ENCODE measurements at places on chromosomes 16 and 17.

GRCh38 chr17:40648384-40648968 lies 858 bp upstream of the SMARCE1 start:
- DNase-seq: no peak

- DNase-seq: no peak
Observed at GRCh38 chr16:87674419-87674818, 72.1 kb downstream of the JPH3 start.

DNA sequence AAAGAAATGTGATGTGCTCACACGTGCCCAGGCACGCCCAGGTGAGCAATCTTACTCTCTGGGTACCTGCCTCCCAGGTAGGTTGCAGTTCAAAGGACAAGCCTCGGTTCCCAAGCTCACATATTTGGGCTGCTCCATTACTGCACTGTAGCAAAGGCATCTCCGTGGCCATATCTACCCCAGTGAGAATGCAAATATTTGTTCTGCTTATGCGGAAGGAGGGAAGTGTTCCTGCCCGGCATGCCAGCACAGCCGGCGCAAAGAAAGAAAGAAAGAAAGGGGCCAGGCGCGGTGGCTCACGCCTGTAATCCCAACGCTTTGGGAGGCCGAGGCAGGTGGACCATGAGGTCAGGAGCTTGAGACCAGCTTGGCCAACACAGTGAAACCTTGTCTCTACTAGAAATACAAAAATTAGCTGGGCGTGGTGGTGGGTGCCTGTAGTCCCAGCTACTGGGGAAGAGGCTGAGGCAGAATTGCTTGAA lies 30.7 kb downstream of the SLC43A2 start:
- no peak for DNase-seq

GRCh38 chr16:78988361-78988969 lies 612.1 kb downstream of the MAF start:
- DNase-seq: no peak

- DNase-seq: no peak
Observed at GRCh38 chr17:70345061-70345460, 175.7 kb downstream of the KCNJ2 start.

- DNase-seq: no peak
Observed at GRCh38 chr17:44387804-44388203, 1.6 kb downstream of the ITGA2B start.

- DNase-seq: no peak
Observed at GRCh38 chr16:24921229-24921628, 75.5 kb downstream of the SLC5A11 start.

DNA sequence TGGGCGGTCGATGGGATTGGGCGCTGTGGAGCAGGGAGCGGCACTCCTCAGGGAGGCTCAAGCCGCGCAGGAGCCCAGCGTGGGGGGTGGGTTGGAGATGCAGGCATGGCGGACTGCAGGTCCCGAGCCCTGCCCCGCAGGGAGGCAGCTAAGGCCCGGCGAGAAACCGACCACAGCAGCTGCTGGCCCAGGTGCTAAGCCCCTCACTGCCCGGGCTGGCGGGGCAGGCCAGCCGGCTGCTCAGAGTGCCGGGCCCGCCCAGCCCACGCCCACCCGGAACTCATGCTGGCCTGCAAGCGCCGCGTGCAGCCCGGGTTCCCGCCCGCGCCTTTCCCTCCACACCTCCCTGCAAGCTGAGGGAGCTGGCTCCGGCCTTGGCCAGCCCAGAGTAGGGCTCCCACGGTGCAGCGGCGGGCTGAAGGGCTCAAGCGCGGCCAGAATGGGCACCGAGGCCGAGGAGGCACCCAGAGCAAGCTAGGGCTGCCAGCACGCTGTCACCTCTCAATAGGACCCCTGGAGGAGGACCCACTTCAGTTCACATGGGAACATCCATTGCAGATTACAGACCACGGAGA lies 20.5 kb upstream of the METTL16 start:
- DNase-seq: no peak

- no peak for DNase-seq
Observed at GRCh38 chr16:54072237-54072636, 214.3 kb downstream of the IRX3 start.

DNA sequence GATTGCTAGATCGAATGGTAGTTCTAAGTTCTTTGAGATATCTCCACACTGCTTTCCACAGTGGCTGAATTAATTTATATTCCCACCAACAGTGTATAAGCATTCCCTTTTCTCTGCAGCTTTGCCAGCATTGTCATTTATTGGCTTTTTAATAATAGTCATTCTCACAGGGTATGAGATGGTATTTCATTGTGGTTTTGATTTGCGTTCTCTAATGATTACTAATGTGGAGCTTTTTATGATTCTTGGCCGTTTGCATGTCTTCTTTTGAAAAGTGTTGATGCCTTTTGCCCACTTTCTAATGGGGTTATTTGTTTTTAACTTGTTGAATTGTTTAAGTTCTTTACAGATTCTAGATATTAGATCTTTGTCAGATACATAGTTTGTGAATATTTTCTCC lies 36.5 kb upstream of the BCAS3 start:
- DNase-seq: no peak

DNA sequence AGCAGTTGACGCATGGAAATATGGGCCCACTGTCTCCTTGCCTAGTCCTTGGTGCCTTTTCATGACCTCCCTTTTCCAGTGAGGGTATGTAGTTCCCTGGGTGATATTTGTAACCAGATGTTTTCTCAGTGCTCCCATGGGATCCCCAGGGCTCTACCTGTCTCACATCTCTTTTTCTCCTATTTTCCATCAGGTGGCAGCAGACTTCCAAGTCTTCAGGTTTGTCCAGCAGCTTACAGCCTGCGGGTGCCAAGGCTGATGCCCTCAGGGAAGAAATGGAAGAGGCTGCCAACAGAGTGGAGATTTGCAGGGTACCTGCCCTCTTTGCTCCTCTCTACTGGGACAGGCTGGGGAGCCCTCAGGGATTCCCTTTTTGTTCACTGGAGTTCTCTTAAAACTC lies 89.1 kb downstream of the ELAC2 start:
- DNase-seq: no peak

DNA sequence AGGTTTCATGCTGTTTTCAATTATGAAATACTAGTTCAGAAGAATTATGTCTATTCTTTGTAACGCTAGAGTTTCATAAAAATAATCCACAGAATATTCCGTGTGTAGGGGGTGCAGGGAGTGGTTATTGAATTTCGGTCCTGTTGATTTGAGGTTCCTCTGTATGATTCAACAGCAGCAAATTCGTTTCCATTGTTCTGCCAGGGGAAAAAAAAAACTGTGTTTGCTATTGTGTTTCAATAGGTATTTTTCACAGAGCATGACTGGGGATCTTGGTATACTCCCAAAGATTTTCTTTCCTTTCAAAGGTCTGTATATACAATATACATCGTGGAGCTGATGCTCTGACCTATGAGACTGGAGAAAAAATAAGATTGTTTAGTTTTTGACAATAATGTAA lies 15.8 kb downstream of the SHISA9 start:
- DNase-seq: no peak

- no peak for DNase-seq
Observed at GRCh38 chr17:34114174-34114573, 140.9 kb upstream of the CCL2 start.

DNA sequence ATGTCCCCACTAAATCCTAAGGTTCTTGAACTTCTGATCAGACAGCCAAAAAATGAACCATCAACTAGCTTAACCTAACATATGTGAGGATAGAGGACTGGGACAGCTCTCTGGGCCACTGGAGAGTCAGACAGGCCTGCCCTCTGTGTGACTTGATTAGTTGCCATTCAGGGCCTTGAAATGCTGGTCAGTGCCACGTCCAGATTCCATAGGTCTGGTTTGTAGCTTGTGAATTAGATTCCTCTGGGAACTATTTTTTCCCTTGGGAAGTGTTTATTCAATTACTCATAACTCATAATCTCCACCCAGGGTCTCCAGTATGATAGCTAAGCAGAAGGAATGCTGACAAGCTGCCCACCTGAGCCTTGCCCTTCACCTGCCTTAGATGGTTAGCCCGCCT lies 48.2 kb downstream of the IGF2BP1 start:
- DNase-seq: no peak

GRCh38 chr16:22937169-22937568 lies 123.2 kb downstream of the HS3ST2 start:
- DNase-seq: no peak

- no peak for DNase-seq
Observed at GRCh38 chr16:9151597-9151996, 60.2 kb downstream of the HAPSTR1 start.

DNA sequence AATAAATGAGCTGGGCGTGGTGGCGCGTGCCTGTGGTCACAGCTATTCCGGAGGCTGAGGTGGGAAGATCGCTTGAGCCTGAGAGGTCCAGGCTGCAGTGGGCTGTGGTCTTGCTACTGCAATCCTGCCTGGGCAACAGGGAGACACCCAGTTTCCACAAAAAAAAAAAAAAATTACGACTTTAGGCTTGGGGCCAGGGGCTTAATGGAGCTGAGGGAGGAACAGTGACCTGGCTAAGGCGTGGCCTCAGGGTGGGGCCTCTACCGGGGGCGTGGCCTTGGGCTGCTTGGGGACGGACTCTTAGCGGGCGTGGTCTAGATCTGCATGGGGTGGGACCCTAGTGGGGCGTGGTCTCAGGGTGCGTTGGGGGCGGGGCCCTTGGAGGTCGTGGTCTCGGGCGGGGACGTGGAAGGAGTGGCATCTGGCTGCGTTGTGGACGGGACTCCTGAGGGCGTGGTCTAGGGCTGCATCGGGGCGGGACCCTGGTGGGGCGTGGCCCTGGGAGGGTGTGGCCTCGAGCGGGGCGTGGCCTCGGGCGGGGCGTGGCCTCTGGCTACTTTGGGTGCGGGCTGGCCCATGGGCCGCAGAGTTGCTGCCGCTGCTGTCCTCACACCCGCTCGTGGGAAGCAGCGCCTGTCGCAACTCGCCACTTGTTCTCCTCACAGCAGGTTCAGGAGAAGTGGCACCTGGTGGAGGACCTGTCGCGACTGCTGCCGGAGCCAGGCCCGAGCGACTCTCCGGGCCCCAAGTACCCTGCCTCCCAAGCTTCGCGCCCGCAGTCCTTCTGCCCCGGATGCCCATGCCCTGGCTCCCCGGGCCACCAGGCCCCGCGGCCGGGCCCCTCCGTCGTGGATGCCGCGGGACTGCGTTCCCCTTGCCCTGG lies 5.8 kb upstream of the C17orf99 start:
- peak; percentile 99 for DNase-seq

DNA sequence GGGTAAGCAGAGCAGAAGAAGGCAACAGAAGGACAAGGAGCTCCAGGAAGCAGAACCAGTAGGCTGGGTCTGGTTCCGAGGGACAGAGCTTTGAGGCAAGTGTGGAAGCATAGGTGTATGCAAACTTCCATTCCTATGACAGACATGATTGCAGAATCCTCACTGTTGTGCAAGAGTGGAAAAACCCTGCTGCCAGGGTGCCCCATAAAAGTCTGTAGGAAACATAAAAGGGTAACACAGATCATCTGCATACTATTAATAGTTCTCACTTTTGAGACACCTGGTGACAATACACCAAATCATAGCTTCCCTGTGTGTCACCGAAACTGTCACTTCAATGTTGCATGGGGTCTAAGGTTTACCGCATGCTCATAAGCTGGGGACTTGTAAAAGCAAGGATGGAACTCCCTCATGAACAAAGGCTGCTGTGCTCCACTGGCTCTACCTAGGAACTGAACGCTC lies 39.7 kb downstream of the ARHGAP17 start:
- DNase-seq: no peak

DNA sequence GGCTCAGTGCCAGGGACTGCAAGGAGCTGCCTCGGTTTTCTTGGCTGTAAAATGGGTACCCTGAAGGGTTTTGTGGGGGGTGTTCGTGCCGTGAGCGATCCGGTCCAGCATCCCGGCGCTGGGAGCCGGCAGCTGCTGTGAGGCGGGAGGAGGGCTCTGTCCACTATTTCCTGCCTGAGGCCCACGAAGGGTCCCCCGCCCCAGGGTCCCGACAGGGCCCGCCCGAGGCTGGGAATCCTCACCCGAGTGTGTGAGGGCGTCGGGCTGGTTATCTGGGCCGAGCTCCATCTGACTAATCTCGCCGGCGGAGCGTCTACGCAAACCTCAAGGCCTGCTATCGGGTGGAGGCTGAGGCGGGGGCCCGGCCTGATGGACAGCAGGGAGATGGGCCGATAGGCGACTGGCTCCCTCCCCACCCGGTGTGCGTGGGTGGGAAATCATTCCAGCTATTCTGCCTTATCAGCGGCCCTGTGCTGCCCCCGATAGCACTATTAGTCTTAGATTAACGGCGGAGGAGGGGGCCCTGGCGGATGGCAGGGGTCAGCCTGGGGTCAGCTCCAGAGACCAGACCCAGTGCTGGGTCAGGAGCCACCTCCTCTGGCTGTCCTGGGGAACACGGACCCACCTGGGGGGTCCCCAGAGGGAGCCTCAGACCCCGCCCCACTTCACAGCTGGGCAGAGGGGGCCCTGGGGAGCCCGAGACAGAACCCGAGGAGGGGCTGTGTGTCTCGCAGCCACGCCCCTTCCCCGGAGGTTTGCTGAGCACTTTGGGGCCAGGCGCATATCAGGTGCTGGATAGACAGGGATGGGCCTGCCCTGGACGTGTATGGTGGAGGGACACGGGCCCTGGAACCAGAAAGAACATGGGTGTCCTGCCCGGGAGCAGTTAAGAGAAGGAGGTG lies 44.7 kb downstream of the ZFPM1 start:
- DNase-seq: no peak

DNA sequence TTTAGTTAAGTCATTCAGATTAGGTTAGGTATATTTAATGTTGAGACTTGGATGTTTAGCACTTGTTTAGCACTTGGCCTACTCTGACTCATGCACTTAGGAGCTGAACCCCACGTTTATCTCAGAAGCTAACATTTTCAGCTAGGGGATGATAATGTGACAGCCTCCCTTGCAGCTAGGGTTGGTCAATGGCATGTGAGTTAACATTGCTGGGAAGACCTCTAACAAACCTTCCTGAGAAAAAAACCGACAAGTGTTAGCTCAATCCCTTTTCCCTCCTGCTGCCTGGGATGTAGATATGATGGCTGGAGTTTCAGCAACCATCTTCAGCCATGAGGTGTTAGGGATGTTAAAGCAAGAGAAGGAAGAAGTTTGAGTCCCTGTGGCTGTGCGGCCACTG lies 185.0 kb upstream of the FOXF1 start:
- DNase-seq: no peak

DNA sequence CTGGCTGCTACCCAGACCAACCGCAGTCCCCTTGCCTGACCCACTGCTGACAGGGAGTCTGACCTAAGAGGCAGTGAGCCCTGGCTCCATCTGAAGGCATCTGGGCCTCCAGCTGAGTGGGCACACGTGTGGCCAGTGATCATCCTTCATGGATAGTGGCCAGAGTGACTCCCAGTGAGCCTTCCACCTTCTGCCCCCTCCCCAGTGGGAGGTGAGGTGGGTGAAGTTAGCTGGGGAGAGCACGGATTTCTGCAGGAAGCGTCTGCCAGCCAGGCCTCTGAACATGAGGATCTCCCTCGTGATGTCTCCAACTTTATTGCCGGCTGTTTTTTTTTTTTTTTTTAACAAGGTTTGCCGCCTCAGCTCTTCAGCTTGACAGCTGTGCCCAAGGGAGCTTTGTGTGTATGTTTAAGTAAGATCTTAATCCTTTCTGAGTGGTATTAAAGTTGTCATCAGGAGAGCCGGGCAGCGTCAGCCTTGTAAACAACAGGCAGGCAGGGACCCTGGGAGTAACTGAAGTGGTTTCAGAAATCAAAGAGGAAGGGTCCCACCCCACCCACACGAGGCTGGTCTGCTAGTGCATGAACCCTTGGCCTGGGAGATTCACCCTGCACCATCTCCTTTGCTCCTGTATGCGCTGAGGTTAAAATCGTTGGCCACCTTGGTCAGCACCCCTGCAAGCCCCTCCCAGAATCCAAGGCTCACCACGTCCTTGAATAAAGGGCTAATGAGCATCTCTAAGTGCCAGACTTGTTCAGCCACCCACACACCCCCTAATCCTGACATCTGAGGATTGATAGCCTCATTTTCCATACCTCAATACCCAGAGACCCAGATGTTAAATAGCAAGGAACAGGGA lies 33.3 kb downstream of the RHBDL3 start:
- no peak for DNase-seq
